PC-3 (cell line): ENCODE measurements at places on chromosomes 11 and 22. TPM values are rescaled to one million over a fixed set of nuclear protein-coding genes. Genes with fewer than 3 reads are reported as not detected.

The RTN4RL2 gene
- total RNA-seq, result 3.5 and 6.5 TPM in 2 replicates

The MSANTD4 gene
- total RNA-seq, result 18.0 and 33.7 TPM in 2 replicates

The EFCAB6 gene
- total RNA-seq, result 0.07 and 1.2 TPM in 2 replicates

The TRIM51 gene
- not detected in 2 replicates for total RNA-seq

The SUSD2 gene
- 1.3 and 1.6 TPM in 2 replicates for total RNA-seq

The RFPL3 gene
- not detected in 2 replicates for total RNA-seq

The LDHAL6A gene
- not detected in 2 replicates for total RNA-seq

DNA sequence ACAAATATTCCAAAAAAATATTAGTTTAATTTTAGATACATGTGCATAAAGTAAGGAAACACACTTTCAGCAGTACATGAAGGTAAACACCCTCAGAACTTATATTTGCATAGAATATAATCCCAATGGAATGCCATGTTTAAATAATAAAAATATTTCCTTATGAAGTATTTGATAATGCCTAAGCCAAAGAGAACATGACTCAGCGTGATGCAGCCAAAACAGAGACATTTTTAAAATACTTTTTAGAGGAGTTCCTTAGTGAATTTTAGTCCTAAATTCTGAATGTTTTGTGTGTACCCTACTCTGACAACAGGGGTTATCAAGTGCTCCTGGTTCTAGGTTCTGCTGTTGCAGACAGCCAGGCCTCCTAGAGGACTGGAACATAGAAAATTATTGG is 39.1 kb upstream of the POU2AF2 start:
- DNase-seq, result peak; percentile 92

DNA sequence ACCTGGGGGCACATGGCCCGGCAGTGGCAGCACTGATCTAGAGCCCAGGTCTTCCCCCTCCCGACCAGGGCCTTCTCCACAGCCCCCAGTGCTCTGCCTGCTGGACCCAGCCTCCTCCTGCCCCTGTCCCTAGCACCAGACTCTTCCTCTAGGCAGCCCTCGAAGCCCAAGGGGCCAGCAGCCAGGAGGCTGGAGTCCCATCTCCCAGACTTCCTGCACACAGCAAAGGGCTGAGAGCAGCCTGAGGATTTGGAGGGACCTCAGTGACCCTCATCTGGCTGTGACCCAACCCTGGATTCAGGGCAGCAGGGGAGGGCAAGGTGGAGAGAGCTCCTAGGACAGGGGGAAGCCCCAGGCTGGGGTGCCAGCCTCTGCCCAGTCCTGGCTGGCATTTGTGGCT is 3.0 kb downstream of the RHOD start:
- no peak for DNase-seq

DNA sequence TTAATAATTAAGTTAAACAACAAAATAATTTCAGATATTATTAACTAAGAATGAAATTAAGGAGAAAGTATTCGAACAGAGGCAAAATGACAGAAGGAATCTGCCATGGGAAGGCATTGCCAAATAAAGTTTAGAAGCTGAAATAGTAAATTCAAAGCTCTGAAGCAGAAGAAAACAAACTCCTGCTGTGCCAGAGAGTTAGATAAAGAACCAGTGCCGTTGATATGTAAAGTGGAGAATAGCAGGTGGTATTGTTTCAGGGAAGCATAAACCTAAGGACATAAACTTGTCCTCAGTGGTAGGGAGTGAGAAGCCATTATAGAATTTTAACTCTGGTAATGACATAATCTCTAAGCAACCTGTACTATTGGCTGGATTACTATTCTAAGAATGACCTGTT is 2.7 kb upstream of the HBG2 start:
- no peak for DNase-seq

- no peak for DNase-seq
Measured at GRCh38 chr11:18739685-18740084, 13.7 kb upstream of the IGSF22 start.

- DNase-seq, result no peak
Measured at GRCh38 chr22:46569055-46569847, 31.8 kb upstream of the CELSR1 start.

DNA sequence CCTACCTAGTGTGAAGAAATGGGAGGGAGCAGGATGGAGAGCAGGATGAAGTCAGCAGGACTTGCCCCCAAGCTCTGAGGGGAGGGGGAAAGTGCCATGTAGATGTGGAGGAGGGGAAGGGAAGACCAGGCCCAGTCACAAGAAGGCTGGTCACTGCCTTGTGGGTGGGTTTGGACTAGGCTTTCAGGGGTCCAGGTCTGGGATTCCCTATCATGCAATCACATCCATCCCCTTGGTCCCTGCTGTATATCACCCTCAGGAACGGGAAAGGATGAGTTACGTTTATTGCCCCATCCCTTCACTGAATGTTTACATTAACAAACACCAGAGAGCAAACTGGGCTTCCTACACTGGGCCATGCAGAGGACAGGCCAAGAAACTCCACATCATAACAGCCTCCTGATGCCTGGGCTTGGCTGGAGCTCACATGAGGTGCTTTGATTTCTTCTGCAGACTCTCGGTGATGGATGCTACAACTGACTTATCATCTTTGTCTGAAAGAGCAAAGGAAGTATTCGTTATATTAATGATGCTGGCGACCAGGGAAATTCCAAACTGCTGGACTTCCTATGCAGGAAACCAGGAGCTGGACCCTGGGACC is 5.6 kb downstream of the TMEM86A start:
- DNase-seq, result no peak

- DNase-seq, result peak; percentile 28
Measured at GRCh38 chr11:69172674-69173073, 16.9 kb downstream of the SMIM38 start.

DNA sequence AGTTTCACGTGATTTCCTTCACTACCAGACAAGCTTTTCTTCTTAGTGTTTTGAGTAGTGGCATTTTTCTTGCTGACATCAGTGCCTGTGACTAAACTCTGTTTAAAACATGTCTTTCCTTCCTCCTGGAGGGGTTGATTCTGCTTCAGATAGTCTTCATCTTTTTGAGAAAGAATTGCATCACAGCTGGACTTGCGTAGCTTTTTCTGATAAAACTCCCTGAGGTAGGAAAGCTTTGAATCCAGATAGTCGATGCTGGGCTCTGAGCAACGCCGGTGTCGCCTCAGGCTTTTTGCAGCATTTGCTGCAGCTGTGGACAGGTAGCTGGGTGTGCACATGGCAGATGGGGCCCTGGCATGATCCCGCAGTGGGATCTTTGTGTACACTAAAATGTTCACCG is 131.7 kb downstream of the ARHGAP20 start:
- DNase-seq, result no peak

DNA sequence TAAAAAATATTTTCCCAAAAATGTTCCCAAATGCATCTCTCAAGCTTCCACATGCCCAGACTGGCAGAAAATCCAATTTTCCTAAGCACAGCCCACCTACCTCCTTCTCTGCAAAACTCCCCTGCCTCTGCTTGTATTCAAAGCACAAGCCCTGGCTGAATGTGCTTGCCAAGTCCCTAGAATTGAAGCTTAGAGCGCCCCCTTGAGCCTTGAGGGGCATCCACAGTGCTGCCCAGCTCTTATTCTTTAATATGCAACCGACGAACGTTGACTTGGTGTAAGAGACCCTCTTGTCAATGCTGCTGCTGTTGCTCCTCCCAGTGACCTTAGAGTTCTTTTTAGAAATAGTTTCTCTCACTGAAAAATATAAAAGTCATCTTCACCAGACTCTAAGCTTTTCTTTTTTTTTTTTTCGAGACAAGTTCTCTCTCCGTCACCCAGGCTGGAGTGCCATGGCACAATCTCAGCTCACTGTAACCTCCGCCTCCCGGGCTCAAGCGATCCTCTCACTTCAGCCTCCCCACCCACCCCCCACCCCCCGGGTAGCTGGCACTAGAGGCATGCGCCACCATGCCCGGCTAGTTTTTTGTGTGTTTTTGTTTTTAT is 63.5 kb upstream of the CAPRIN1 start:
- DNase-seq, result peak; percentile 76

DNA sequence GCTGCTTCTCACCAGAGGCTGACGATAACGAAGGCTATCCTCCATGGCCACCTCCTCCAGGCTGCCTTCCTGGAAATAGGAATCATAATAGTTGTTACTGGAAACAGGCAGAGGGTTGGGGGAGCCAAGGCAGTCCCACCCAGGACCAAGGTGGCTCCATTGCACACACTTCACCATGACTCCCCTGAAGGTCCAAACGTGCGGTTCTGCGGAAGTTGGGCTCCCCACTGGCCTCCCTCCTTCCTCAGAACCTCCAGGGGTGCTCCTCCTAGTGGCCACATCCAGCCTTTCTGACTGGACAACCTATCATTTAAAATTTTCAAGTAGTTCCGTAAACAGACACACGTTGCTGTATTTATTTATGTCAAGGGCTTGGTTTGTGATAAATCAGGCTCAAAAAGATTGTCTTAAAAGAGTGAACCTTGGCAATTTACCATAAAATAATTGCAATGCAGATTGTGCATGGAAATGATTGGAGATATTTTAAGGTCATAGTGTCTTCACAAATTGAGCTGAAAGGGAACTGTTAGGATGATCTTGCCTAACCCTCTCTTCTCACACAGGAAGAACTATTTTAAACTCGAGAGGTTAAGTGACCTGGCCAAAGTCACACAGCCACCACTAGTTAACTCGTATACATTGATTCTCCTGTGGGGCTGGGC is 1.4 kb upstream of the TCN2 start:
- peak; percentile 58 for DNase-seq

DNA sequence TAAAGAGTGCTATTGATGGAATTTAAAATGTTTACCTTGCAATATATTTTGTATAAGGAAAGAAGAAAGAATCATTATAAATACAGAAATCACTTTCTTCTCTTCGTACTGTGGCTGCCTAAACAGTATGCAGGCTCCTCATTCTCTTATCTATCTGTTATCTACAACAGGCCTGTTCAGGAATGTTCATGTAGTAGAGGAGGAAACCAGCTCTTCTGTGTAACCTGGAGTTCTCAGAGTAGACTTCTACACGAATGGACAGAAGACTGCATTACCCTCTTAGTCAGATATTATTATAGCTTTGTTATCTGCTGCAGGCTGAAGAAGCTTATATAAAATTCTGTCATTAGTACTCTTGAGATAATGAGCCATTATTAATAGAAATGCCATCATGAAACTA is 1225.9 kb upstream of the CNTN5 start:
- DNase-seq, result no peak

DNA sequence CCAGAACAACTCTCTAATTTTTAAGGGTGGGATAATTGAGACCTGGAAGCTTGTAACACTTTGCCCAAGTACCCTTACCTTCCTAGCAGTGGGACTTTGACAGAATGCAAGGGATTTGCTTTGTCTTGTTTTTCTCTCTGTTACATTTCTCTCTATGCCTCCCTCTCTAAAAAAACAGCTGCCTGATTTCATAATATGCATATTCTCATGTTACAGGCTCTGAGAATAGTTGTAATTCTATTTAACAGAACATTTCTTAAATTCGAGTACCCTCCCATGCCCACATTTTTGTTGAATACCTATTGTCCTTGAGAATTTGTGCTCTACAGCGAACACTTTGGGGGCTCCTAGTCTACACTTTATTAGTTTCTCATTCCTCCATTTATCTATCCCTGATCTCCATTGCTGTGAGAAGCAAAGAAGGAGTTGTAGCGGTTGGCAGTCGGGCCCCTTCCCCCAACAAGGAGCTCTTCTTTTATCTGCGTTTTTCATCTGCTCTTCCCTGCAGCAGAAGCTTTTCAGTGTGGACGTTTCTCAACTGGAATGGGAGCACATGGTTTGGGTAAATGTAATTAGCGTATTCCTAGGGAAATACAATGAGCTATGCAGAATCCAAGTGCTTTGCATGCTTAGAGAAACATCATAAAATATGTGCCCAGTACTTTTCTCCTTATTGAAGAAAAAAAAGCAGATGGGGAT is 117.7 kb upstream of the CCDC90B start:
- DNase-seq, result no peak

DNA sequence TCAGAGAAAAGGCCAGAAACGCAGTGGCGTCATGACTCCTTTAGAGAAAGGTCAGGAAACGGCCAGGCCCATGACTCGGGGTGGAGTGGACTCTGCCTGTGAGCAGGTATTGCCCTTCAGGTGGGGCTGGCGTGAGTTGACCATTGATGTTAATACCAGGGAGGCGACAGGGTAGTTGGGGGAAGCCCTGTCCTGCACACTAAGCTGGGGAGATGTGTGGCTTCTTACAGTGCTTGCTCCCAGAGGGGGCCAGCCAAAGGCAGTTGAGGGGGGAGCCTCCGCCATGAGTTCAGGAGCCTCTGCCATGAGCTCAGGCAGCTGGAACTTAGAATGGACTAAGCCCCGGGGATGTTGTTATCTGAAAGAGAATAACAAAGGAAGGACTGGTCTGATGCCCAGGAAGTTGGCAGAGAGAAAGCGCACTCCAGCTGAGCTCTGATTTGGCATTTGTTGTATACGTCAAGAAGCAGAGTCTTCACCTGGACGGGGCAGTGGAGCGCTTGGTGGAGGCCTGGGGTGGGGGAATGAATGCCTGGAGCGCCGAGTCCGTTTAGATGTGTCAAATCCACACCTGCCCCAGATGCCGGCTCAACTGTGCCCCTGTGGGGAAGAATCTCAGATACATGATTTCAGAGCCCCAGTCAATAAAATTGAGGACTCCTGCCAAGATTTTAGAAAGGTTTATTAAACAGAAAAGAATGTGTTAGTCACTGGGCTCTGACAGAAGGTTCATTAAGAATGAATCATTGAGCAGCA is 222.5 kb downstream of the TBC1D22A start:
- DNase-seq, result peak; percentile 76

GRCh38 chr11:638631-639331 is 1.7 kb downstream of the DRD4 start:
- DNase-seq, result no peak

DNA sequence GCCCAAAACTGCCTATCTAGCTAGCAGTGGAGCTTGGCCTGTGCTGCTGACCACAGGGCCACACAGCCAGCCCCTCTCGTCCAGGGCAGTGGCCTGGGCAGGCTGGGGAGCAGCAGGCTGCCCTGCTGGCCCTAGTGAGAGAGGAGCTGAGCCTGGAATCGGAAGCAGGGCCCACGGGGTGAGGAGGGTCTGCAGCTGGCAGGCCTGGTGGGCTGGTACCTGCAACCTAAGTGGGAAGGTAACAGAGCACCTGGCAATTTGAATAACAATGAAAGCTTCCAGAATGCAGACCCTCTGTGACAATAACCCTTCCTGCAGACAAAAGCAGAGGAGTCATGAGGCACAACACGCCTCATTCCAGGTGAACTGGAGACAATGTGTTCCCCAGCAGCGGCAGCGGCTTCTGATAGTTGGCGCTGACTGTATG is 31.8 kb upstream of the RFPL3 start:
- no peak for DNase-seq

GRCh38 chr11:64341851-64342791 is 2.1 kb downstream of the CCDC88B start:
- peak; percentile 96 for DNase-seq

DNA sequence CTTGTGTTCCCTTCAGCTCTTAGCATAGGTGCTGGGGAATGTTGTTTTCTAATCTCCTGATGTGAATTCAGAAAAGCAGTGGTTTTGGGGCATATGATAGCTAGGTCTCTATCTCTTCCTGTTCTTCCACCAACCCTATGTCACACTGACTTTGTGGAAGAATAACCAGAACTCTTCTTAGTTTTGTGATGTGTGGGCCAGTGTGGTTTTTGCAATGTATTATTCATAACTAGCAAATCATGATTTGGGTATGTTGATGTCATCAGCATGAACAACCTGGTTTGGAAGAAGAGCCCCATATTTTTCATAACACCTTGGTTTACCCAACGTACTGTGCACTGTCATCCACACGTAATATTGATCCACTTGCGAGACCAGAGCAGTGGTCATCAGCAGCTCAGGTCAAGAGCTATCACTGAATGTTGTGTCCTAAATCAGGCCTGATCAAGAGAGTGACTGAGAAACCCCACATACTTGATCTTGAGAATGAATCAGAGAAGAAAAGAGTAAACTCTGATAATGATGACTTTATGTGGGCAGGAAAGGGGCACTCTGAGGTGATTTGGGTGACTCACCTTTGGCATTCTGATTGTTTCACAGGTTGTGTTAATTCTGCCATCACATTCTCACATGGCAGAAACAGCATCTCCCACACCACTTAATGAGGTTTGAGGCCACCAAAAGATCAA is 19.4 kb upstream of the MS4A6E start:
- DNase-seq, result no peak
